ENCODE measurements at places on chromosomes 2 and 18.

GRCh38 chr2:241802421-241803318, 6.3 kb upstream of the NEU4 start:
- DNase-seq: peak; percentile 24

DNA sequence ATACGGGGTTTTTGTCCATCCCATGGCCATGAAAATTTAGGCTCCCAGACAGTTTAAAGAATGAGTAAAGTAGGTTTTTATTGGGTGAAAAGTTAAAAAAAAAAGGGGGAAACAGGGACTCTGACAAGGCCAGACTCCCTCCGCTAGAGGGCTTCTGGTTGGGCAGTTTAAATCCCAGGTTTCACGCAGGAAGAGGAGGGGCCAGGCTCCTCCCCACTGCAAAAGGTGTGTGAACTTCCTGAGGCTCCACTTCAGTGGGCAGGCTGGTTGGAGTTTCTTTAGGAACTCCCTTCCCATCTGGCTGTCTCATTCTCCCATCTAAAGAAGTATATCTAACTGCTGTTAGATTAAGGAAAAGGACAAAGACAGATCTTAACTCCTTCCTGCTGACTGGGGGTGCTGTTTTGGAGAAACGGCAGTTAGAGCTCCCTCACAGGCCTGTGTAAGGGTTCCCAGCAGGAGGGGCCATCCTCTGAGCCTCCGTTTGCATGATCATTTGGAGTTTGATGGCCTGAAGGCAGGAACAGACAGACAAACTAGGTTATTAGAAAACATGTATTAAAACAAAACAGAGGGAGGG, 1160.7 kb downstream of the CNTNAP5 start:
- no peak for DNase-seq

GRCh38 chr18:10140461-10141282, 226.9 kb downstream of the VAPA start:
- DNase-seq: no peak

- DNase-seq: no peak
These were observed 19.6 kb upstream of the INO80D start for GRCh38 chr2:206105541-206105940.

GRCh38 chr2:229129738-229130371, 141.2 kb downstream of the PID1 start:
- peak; percentile 31 for DNase-seq

DNA sequence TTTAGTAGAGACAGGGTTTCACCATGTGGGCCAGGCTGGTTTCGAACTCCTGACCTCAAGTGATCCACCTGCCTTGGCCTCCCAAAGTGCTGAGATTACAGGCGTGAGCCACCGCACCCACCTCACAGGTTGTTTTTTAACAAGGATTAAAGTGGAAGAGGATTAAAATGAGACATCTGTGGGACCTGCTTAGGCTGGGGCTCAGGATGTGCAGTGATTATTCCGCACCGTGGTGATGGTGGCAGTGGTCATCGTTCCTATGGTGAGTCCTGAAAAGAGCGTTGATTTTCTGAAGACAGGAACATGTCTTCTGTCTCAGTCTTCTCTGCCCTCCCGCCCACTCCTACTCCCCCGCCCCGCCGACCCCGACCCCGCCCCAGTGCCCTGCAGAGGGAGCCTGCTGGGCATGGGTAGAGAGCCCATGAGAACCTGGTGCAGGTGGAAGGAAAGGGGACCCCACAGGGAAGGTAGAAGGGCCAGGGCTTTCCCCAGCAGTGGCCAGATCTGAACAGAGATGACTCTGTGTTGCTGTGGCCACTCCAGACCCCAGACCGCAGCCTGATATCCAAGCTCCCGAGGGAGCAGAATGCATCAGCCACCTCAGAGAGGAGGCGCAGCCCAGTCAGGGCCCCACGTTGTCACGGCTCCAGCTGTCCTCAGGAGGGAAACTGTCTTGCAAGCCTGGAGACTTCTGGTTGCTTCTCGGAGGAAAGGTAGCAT, 34.5 kb upstream of the FOSL2 start:
- no peak for DNase-seq

- no peak for DNase-seq
These were observed 125.8 kb downstream of the CABLES1 start for GRCh38 chr18:23260926-23261590.

DNA sequence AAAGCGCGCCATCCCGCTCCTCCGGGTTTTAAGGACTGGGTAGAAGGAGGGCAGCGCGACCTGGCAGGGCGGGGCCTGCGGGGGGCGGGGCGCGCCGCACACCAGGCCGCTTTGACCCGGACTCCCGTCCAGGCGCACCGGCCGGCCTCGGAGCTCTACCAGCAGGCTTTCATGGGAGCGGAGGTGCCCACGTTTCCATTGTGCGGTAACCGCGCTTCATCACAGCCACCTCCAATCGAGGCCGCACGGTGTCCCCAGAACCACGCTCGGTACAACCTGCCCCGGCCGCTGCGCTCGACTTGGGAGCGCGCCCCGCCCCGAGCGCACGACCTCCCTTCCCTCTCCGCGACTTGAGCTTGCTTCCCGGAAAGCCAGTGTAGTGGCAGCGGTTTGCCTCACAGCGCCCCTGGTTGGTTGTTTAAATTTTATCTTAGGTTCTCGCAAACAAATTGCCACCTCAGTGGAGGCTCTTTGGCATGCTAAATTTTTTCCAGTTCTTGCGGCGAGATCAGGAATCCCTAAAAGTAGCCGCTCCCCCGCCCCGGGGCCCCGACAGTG, 280 bp upstream of the CYP1B1 start:
- peak; percentile 86 for DNase-seq

- DNase-seq: no peak
These were observed 8.5 kb downstream of the FAM117B start for GRCh38 chr2:202643012-202643858.

DNA sequence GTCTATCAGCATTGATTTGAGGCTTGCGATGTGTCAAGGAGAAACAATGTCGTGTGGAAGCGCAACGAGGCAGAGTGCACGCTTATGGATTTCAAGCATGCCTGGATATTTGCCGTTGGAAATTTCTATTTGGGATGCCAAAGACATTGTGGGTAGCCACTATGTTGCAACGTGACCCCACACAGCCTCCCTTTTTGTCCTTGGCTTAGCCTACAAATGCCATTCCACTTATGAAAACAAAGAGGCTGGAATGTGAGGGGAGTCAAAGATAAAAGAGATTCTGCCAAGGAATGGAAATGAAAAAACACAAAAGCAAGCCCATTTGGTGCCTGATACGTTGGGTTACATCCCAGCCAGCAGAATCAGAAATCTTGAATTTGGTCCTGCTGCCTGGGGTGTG, 721.2 kb downstream of the GALR1 start:
- DNase-seq: no peak

GRCh38 chr18:25675123-25675850, 323.3 kb upstream of the ZNF521 start:
- DNase-seq: no peak

GRCh38 chr2:42961385-42961811, 169.0 kb upstream of the HAAO start:
- DNase-seq: peak; percentile 64

DNA sequence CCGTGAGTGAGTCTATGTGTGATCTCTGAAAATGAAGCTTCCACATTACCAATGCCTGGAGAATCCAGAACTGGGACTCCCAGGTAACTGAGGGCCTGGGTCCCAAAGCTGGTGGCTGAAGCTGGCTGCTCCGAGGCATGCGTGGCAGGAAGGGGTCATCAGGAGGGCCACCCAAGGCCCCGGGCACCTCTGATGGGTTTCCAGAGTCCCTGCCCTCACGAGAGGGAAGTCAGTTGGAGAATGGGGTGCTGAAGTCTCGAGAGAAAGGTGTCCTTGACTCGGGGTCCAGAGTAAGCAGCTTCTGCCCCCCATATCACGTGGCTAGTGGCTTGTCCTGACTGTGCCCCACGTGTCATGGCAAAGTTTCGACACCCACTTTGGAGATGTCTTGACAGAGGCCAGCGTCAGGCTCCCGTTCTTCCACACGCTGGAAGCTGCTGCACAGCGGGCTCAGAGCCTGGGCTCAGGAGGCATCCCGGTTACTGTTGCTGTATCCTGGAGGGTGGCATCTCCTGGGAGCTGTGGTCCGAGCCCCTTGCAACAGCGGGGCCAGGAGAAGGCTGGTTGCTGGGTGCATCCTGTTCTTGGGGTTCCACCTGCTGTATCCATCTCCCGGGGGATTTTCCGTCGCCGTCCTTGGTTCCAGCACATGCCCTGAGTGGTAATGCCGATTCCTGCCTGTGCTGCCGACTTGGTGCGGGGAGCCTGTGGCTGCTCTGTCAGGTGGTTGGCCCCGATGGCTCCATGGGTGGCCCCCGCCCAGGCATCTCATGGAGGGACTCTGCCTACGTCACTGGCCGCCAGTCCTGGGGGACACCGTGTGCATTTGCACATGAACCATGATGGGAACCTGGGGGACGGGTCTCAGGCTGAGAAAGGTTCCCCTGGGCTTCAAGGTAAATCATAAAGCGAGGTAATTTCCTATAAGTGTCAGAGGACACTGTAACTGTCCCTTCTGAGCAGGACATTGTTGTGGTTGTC, 183.3 kb upstream of the HDAC4 start:
- no peak for DNase-seq

DNA sequence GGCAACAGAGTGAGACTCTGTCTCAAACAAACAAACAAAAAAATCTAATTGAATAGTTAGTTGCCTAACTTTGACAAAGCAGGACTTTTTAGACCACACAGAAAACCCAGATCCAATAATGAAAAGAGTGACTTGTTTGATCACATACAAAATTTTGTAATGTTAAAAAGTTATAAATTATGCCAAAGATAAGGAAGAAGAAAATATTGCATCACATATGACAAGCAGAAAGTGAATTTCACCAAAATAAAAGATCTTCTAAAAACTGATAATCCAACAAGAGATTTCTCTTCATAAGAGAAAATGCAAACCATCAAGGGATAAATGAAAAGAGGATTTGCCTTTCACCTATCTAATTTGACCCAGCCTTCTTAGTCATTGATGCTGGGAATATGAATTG, 2.8 kb upstream of the RMP24 start:
- no peak for DNase-seq

DNA sequence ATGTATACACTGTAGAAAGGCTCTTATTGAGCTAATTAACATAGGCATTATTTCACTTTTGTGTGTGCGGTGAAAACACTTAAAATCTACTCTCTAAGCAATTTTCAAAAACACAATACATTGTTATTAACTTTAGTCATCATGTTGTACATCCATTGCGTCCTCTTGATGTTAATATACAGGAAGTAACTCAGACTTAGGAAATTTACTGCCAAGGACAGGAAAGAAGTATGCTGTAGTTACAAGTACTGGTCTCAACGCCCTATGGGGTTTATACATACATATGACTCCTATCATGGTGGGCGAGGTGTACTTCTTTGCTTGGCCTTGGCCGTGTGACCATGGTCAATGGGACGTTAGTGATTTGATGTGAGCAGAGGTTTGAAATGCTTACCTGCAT, 15.5 kb downstream of the SCTR start:
- DNase-seq: no peak

DNA sequence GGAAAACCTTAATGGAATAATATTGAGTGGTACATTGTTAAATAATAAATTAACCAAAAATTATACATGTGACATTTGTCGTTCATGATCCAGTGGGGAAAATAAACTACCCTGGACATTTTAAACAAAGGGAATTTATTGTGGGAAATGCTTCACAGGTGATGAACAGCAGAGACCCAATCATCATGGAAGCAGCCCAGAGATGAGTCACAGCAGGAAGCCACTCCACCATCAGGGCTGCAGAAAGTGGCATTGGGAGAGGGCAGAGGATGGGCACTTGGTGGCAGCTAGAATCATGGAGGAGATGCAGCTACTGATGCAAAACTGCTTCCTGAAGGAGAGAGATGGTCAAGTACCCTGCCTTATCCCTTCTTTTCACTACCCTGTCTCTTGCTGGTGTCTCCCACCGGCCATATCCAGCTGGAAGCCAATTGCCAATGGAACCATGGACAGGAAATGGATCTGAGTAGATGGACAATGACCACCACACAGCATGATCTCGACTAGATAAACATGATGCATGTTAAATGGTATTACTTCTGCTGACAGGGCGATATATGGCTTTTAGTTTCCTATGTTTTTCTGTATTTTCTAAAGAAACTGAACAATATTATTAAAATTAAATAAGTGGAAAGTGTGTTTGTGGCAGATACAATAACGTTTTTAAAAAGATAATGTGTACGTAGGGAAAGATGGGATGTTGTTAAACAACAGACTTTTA, 139.8 kb downstream of the RPIA start:
- DNase-seq: no peak

GRCh38 chr2:234678711-234679110, 181.8 kb upstream of the ARL4C start:
- no peak for DNase-seq

GRCh38 chr2:240795454-240795853, 24.6 kb downstream of the KIF1A start:
- peak; percentile 9 for DNase-seq

DNA sequence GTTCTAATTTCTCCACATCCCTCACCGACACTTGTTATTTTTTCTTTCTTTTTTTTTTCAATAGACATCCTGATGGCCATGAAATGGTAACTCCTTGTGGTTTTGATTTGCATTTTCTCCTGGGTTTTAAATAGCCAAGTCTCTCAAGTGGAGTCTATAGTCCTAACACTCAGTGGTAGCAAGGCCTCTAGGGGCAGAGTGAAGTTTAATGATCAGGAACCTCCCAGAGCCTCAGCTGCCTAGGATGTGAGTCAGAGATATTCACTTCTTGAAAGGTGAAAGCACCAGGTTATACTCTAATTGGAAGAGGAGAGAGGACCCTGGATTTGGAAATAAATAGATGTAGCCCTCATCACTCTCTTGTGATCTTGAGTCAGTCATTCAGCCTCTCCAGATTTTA, 62.7 kb upstream of the CAPN13 start:
- DNase-seq: no peak

- DNase-seq: no peak
These were observed 226.7 kb downstream of the GULP1 start for GRCh38 chr2:188518381-188518780.

DNA sequence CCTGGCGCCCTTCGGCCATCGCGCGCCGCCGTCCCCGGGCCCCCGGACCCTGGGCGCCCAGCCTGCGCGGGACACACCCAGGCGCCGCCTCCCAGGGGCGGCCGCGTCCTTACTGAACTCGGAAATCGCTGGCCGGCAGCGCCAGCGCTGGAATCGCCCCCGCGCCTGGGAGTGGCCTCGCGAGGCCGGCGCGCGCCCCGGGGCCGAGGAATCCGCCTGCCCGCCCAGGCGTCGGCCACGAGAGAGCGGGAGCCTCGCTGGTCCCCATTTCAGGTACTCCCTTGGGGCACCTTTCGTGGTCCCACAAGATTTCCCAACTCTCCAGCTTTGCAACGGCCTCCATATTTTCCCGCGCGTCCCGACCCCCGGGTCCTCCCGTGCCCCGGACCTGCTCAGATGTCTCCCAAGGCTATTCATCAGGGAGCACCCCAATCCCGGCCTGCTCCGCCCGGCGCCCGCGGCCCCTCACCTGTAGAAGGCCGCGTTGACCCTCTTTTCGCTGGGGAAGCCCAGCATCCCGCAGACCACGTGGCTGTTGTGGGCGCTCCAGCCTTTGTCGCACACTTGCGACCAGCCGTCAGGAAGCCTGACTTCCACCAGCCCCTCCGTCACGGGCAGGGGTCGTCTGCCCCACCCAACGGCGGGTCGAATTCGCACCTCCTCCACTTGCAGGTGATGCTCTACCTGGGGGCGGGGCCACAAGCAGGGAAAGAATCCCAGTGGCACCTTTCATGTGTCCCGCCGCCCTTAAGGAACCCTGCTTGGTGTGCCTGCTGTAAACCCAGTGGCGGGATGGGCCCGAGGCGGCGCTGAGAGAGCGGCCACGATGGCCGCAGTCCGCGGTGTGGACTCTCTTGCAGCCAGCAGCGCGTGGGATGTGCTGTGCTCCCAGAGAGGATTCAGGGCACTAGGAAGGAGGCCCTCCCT, 4.6 kb downstream of the LOXL3 start:
- peak; percentile 88 for DNase-seq
